Upper lobe of left lung (tissue), 6 donors: ENCODE measurements at places on chromosomes 11 and 22. TPM values are rescaled to one million over a fixed set of nuclear protein-coding genes. Genes with fewer than 3 reads are reported as not detected.

Gene SAA1
- 11.4 TPM for total RNA-seq

- no peak for DNase-seq
Measured at GRCh38 chr11:44537679-44538078, 27.8 kb upstream of the CD82 start.

DNA sequence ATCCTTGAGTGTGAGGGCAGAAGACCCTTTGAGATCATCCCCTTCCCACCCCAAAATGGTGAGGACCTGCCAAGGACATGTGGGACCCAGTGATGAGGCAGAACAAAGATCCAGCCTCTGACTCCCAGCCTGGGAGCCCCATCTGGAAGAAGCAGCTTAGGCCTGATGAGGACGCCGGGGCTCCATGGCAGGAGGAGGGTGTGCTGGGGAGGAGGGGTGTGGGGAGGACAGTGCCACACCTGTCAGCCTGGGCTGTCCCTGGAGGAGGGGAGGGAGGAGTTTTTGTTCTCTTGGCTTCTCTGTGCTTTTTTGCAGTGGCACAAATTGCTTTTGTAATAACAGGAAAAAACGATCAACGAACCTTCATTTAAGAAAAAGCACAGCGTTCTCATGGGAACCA, 44.4 kb upstream of the DAGLA start:
- DNase-seq: no peak

- DNase-seq: no peak
Measured at GRCh38 chr11:61657566-61658290, 22.5 kb upstream of the DAGLA start.

Gene RASD2
- 0.91 TPM for total RNA-seq

Gene APOL3
- 64.6 TPM for total RNA-seq

GRCh38 chr11:63811522-63811921, 1.7 kb upstream of the SPINDOC start:
- no peak for DNase-seq

GRCh38 chr11:121439337-121439736, 12.8 kb upstream of the SORL1 start:
- DNase-seq: no peak

GRCh38 chr22:22931557-22932270, 44.1 kb downstream of the IGLL5 start:
- DNase-seq: no peak

- DNase-seq: no peak
Measured at GRCh38 chr22:18152519-18152918, 2.5 kb downstream of the USP18 start.

DNA sequence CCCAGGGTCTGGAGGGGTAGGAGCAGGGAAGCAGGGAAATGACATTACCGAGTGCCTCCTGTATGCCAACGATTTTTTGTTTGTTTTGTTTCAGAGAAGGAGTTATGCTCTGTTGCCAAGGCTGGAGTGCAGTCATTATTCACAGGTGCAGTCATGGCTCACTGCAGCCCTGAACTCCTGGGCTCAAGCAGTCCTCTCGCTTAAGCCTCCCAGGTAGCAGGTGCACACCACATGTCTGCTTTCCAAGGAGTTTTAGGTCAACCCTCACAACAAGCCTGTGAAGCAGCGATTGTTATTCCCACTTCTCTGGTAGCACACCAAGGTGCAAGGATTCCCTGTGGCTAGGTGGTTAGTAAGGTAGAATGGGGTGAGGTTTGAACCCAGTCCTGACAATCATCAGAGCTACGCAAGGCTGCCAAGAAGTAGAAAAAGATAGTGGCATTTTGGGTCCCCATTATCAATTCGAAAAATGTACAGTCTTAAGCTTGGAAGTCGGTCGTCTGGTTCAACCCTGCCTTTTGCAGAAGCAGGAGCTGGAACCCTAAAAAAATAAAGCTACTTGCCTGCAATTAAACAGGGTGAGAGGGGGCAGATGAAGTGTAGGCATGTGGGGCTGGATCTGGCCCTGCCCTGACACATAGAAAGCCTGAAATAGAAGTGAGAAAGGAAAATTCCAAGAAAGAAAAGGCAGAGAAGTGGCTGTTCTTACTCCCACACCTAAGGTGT, 9.1 kb downstream of the UCP3 start:
- DNase-seq: peak; percentile 10

Gene PARVG
- total RNA-seq: 43.2 TPM

Gene MMP13
- not detected for total RNA-seq

DNA sequence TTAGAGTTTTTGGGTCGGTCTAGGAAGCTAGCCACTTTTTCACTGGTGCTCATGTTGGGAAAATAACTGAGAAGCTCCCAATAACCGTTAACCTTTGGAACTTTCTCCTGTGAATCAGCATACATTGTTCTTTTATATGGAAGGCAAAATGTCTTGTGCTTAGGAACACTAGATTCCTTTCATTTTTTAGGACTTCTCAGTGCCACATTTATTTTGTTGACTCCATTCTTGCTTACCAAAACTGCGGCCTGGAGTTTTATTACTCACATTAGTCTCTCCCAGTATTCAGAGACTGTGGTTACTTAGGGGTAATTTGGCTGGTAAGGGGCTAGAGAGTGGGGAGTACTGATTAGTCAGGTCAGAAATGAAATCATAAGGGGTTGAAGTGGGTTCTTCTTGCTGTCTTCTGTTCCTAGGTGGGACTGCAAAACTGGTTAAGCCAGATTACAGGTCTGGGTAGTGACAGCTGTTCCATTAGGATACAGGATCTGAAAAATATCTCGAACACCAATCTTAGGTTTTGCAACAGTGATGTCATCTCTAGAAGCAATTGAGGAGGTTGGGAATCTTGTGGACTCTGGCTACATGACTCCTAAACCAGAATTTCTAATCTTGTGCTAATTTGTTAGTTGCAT, 631.4 kb upstream of the LUZP2 start:
- no peak for DNase-seq

GRCh38 chr11:114929351-114930000, 251.1 kb downstream of the NXPE2 start:
- DNase-seq: no peak

GRCh38 chr22:39148026-39148726, 4.3 kb downstream of the CBX7 start:
- DNase-seq: no peak

- peak; percentile 8 for DNase-seq
Measured at GRCh38 chr11:69326622-69327219, 32.8 kb downstream of the MYEOV start.

Gene DNAJB7
- not detected for total RNA-seq

DNA sequence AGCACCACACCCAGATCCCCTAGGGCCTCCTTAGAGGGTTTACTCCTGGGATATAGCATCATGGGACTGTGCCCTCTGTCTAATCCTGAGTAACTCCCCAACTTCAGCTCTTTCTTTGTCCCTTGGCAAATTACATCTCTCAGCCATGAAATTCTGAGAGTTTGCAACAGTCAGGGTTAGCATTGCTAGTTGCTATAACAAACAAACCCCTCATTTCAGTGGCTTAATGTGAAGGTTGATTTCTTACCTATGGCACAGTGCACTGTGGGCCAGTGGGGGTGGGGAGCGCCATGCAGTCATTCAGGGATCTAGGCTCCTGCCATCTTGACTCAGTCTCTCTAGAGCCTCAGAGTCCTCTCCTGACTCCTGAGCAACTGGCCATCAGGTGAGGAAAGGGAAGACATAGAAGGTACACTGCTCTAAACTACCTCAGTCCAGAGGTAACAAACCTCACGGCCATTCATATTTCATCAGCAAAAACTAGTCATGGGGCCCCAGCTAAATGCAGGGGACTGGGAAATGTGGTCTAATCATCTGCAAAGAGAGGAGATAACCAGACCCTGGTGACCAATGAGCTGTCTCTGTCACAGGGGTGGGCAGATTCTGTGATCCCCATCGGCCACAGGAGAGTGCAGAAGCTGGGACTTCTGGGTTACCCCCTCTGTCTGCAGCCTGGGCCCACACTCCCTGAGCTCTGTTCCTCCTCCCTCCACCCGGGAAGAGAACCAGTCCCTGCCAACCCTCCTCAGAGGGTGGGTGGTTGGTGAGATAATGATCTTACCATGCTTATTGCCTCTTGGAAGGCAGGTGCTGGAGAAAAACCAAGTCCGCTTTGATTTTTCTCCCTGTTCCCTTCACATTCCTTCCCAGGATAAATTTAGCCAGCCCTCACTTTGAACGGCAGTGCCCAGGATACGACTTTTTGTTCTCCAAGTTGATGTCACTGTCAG, 17.5 kb downstream of the PRG3 start:
- DNase-seq: no peak
